ENCODE measurements at places on chromosomes 6 and 20. TPM values are rescaled to one million over a fixed set of nuclear protein-coding genes. Genes with fewer than 3 reads are reported as not detected.

The SNHG17 gene
- 38.3 TPM for total RNA-seq

The LY86 gene
- total RNA-seq, result not detected

The DACT2 gene
- total RNA-seq, result not detected

The PPP1R14C gene
- total RNA-seq, result 3.0 TPM

The C4B gene
- total RNA-seq, result 1.3 TPM

The VSTM2L gene
- total RNA-seq, result 2.5 TPM

The LYRM2 gene
- total RNA-seq, result 14.2 TPM

The CALHM5 gene
- 4.8 TPM for total RNA-seq

The OR12D3 gene
- total RNA-seq, result not detected

The TINAG gene
- total RNA-seq, result 4.8 TPM

The LTA gene
- not detected for total RNA-seq

The PERP gene
- 58.1 TPM for total RNA-seq

The XKR7 gene
- total RNA-seq, result not detected

The TRIM10 gene
- not detected for total RNA-seq

The WFDC12 gene
- not detected for total RNA-seq

The GPX5 gene
- not detected for total RNA-seq

The PKIB gene
- total RNA-seq, result 8.5 TPM

The GRM1 gene
- total RNA-seq, result 0.05 TPM

The FOXP4 gene
- 10.7 TPM for total RNA-seq

The MEI4 gene
- not detected for total RNA-seq

The GINM1 gene
- 49.5 TPM for total RNA-seq

The MUC21 gene
- not detected for total RNA-seq

The CTAGE9 gene
- 0.05 TPM for total RNA-seq

The FAM162B gene
- total RNA-seq, result 1.5 TPM

The RAET1L gene
- total RNA-seq, result not detected

The TRIM40 gene
- total RNA-seq, result not detected

The ZSCAN31 gene
- total RNA-seq, result 16.9 TPM

The RAET1E gene
- not detected for total RNA-seq

The PAX1 gene
- total RNA-seq, result not detected

The PDSS2 gene
- total RNA-seq, result 7.8 TPM

The TMC2 gene
- not detected for total RNA-seq

The UNC93A gene
- not detected for total RNA-seq

The SIM1 gene
- total RNA-seq, result not detected

The ARMH2 gene
- total RNA-seq, result not detected

The TENT5A gene
- total RNA-seq, result 1.6 TPM

The SLC17A2 gene
- not detected for total RNA-seq

The JPH2 gene
- total RNA-seq, result 0.58 TPM

The RNF217 gene
- 15.2 TPM for total RNA-seq

The RAB44 gene
- not detected for total RNA-seq

The LAMA4 gene
- 840 TPM for total RNA-seq

Data from glomerular endothelial cell (primary cell).